ENCODE measurements at places on chromosomes 7 and 10.

DNA sequence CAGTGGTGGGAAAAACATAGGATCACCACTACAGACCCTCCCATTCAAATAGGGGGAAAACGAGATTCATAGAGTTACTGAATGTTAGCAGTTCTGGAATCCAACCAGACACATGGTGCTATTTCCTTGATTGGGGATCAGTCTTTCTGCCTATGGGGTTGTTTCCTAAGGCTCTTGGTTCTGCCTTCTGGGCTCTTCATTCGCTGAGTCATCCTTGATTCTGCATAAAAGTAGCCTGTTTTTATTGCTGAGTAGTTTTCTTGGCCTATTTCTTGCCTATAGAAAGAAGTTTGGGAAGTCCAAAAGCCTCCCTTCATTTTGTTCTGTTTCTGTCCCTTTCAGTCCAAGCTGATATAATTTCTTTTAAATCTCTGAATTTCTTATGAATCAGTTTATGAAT, 99.3 kb upstream of the OIT3 start:
- no peak for DNase-seq

- DNase-seq = no peak
These were observed 965 bp upstream of the CAMK1D start for GRCh38 chr10:12348294-12348869.

- no peak for DNase-seq
These were observed 489.5 kb downstream of the GATA3 start for GRCh38 chr10:8544057-8544380.

- no peak for DNase-seq
These were observed 153.5 kb upstream of the NFE2L3 start for GRCh38 chr7:25998499-25998898.

DNA sequence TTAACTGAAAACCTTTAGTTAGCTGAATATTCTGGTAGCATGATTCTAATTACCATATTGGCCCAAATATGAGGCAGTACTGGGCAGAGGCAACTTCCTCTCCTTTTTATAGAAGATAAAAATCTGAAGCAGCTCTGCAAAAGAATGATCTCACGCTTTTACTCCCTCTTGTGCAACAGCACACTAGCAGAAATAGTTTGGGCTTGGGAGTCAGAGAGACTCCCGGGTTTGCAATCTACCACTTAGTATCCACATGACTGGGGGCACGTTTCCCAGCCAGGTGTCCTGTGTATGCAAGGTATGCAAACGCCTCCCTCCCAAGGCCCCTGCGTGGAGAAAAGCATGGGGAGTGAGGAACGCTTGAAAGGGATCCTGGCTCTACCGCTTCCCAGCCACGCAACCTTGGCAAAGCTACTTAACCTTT, 47.2 kb upstream of the RHEB start:
- DNase-seq = no peak

DNA sequence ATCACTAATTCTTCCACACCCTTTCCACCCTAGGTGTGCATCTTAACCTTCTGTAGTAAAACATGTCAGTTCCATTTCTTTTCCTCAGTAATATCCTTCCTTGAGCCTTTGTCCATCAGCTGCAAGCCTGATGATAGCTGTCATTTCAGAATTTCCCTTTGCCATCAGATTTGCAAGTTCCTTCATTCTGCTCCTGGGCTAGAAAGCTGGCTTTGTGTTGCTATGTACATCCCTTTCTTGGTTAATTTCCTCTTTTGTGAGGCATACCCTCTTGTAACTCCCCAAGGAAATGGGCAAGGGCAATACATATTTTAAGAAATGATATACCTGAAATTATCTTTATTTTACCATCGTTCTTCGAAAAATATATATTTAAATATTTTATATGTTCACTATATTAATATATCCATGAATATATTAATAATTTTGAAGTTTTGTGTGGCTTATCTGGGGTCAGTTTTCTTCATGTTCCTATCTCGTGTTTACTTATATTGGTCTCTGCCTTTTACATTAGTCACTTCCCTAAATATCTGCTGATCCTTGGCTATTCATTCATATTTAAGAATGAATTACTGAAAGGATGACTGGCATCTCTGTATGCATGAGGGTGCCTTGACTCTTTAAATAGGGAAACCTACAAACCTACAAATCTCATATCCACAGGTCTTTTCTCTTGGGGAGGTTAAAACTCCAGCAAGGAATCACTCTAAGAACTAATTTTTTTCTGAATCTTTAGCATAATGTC, 143.8 kb downstream of the ZNF22 start:
- DNase-seq = no peak

- no peak for DNase-seq
These were observed 123.4 kb upstream of the ZNF746 start for GRCh38 chr7:149620961-149621360.

DNA sequence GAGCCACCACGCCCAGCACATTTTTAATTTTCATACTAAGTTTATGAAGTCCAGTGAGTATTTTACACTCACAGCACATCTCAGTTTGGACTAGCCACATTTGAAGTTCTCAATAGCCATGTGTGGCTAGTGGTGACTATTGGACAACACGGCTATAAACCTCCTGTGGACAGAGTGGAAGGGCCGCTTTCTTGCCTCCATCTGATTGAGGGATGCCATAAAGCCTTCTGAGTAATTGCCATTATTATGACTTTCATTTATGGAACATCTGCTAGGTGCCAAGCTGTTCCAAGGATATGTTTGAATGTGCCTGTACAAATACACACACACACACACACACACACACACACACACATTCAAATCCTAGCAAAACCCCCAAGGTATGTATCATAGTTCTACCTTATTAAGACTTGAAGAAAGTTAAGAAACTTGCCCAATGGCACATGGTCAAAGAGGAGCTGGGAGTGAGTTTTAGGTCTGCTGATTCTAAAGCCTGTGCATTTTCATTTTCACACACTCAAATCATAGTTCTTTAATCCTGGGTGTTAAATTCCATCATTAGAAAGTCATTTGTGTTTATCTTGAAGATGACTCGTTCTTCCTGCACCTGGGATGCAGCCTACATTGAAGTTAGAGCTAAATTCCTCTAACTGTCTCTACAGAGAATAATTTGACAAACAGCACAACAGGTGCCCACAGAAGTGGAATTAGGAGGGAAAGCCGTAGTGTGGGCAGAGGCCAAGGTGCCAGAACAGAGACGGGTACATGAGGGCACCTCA, 143.3 kb downstream of the PKD1L1 start:
- peak; percentile 29 for DNase-seq

- DNase-seq = no peak
These were observed 174.9 kb upstream of the MKLN1 start for GRCh38 chr7:131152766-131153165.

GRCh38 chr7:95817866-95818640, 45.7 kb downstream of the DYNC1I1 start:
- no peak for DNase-seq

GRCh38 chr7:3691478-3692158, 390.6 kb downstream of the SDK1 start:
- no peak for DNase-seq

DNA sequence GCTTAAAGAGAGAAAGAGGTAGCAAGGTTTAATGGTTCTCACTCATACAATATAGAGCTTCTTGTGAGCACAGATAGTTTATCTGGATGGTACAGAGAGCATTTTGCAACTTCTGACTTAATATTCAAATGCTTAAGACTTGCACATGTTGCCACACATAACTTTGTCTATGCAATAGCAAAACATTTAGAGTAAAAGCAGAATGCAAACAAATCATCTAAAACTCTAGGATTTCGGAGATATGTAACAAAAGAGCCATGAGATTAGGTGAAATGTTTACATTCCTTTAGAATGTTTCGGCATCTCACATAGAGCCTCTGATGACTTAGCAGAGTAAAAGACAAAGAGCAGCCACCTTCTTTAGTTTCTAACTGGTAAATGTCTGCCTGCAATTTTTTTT, 717.1 kb upstream of the LRRN3 start:
- no peak for DNase-seq

DNA sequence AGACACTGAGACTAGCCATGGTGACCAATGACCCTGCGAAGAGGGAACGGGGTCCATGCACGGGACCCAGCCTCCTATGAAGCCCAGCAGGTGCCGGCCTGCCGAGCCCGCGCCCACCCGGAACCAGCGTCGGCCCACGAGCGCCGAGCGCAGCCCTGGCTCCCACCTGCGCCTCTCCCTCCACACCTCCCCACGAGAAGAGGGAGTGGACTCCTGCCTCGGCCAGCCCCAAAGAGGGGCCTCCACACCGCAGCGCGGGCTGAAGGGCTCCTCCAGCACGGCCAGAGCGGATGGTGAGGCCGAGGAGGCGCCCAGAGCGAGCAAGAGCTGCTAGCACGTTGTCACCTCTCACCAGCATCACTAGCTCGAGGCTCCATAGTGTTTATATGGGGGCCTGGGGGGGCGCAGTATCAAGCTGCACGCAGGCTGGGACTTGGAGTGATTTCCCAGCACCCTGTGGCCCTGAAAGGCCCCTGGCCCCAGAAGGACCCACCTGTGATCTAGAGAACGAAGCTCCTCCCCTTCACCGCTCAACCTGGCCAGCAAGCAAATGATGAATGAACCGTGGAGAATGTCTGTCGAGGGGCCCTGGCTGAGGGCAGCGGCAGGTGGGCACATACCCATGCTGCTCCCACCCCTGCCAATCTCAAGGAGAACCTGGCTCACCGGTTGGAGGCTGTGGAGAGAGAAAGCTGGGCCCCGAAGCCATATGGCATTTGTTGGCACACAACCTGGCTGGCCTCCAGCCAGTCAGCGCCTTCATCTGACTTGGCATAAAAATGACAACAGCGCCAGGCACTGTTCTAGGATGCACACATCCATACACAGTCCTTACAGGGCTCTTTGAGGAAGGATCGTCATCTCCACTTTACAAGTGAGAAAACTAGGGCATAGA, 30.7 kb downstream of the GHRHR start:
- no peak for DNase-seq

DNA sequence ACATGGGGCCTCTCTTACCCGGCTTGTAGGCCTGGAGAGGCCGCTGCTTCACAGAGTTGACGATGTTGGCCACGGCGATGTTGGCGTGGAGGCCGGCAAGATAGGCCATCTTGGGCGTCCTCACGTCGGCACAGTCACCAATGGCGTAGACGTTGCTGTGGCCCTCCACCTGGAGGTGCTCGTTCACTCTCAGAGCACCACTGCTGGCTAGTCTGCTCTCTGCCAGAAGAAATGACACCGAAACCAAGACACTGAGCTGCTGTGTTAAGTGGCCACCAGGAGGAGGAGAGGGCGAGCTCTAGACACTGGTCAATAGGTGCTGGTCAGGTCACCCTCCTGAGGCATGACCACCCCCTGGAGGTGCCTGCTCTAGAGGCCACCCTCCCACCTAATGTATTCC, 17.7 kb downstream of the AIFM2 start:
- DNase-seq = no peak

DNA sequence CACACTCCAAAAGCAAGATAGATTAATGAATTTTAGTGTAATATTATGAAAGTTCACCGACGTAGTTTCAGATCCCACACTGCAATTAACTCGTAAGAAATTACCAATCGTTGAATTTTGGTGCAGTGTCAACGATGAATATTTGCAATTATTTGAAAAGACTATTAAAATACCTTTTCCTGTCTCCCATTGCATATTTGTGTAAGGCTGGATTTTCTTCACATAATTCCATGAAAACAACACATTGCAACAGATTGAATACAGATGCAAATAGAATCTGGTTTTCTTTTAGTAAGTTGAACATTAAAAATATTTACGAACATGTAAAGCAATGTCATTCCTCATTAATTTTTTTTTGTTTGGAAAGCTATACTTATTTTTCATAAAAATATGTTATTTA, 50.9 kb downstream of the DNMBP start:
- DNase-seq = no peak

GRCh38 chr7:33539659-33540400, 365.5 kb upstream of the BMPER start:
- no peak for DNase-seq

GRCh38 chr10:13074563-13075451, 25.2 kb upstream of the OPTN start:
- DNase-seq = peak; percentile 82

DNA sequence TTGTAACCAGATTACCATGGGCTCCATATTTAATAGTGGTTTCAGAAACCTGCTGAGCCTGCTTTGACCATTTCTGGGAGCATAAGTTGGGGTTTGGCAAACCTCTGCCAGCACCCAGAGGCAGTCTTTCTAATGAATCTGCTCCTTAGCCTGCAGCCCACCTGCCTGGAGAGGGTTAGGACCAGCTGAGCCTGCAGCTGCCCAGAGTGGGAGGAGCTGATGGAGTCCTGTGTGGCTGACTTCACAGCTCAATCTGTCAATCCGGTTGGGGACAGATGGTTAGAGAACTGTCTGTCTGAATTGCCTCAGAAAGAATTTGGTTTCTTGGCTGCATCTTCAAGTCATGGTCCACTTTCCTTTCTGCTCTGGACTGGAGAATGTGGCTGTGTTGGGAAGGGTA, 444.6 kb downstream of the NRG3 start:
- no peak for DNase-seq

DNA sequence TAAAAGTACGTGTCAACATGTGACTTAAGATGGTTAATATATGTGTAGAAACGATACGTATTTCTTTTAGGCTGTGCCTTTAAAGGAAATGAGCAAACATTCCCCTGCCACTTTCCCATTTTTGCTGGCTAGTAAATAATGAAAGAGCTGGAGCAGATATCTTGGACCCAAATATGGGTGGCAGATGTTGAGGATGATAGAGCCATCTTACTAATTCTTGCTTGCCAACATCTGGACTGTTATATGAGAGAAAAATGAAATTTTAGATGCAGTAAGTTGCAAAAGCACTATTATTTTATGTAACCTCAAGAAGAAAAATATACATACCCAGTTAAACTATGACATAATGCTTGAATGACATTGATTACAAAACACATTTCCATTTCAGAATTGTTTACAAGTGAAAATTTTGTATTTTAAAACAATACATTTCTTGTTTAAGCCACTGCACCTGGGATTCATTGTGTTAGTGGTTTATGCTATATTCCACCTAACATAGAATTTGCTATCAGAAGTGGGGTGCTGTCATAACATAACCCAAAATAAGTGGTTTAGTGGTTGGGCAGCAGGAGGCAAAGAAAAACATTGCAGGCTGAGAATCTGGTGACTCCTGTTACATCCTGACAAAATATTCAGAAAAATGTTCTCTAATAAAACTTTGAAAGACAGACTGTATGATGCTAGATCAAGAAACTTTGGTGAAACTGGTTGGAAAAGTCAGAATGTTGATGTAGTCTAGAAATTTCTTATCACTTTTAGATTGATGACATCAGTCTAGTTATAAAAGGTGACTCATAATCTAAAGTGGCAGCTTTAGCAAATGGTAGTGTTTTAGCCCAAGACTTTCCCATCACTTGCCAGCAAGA, 305.0 kb downstream of the PTEN start:
- no peak for DNase-seq

DNA sequence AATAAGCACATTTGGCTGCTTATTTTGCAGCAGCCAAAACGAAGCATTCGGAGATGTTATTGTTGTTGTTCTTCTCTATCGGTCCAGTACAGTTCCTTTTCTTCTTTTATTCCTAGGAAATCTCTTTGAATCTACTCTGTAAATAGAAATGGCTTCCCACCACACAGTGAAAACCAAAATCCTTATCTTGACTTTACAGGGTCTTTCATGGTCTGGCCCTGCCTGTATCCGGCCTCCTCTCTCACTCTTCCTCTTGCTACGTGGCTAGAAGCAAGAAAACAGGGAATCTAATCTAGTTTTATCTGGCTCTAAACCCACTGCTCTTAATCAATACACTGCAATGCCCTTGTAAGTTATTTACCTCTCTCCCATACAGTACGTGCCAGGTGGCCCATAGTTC, 926.0 kb upstream of the C7orf33 start:
- no peak for DNase-seq

- DNase-seq = no peak
These were observed 509.4 kb downstream of the PTPRN2 start for GRCh38 chr7:158077934-158078910.

All from dermis blood vessel endothelial cell (primary cell).